ENCODE measurements at places on chromosomes 2 and 18. TPM values are rescaled to one million over a fixed set of nuclear protein-coding genes. Genes with fewer than 3 reads are reported as not detected.

DUSP2 gene
- 3.7 TPM for polyA plus RNA-seq

- no peak for DNase-seq
Measured at GRCh38 chr2:70080610-70081200, 6.6 kb upstream of the PCBP1 start.

RGPD5 gene
- 11.1 TPM for polyA plus RNA-seq

- no peak for DNase-seq
Measured at GRCh38 chr2:102001767-102002142, 10.0 kb downstream of the IL1R2 start.
